NCI-H2081 treated with DMSO at 0.1 percent for 48 hours (cell line): ENCODE measurements at places on chromosomes 6 and 20.

DNA sequence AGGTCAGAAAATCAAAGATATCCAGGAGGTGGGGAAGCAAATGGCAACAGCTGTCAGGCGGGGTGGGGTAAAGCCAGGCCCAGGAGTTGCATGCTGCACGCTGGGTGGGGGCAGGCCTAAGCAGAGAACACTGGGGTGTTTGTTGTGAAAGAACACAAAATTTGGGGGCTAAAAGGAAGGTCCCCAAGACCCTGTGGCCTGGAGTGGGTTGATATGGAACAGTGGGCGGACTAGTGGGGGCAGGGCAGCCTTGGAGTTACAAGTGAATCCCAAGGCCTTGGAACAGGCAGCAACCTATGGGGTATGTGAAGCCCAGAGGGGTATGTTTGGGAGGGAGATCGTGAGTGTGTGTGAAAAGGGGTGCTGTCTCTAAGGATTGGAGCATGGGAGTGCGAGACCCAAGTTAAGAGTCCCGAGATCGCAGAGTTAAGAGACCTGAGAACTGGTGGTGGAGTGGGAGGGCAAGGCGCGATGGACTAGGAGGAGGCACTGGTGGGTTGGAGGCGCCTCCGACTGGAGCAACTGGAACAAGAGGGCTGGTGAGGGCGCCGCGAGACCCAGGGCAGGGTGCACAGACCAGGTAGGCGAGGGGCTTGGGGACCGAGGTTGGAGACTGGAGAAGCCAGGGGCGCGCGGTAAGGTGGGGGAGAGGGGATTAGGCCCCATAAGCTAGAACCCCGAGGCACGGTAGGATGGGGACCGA is 658 bp downstream of the CUL7 start:
- DNase-seq: no peak

DNA sequence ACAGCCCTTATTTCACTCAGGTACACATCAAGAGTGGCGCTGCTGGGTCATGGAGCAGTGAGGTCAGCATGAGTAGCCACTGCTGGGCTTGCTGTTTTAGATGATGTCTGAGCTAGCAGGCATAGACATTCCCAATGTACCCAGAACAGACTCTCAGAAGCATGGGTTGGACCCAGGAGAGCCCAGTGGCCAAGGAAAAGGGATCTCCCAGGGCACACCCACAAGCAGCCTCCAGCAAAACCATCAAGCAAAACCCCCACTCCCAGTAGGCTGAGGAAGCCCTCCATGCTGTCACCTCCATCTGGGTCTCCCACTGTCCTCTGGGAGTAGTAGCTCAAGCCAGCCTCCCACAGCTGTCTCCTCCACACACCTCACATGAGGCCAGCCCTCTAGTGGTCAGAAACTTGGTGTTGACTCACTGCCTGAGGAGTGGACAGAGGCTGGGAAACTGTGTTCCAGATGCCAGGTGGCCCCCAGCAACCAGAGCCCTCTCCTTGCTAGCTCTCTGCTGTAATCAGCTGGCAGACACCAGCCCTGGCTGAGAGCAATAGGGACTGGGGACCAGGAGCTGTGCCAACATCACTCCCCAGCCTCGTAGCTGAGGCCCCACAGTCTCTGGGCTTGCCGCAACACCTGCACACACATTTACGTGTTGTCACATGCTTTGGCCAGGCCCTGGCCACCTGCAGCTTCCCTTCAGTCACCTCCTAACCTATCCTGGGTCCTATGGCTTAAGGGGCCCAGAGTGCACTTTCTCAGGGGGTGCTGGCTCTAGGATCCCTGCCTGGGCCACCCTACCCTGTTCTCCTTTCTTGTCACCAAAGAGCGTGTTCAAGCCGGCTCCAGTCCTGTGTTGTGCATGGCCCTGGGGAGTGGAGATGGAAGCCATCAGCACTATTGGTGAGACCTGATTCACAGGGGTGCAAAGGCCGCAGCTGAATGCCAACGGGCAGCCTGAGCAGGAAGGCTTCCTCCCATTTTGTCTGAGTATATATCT is 1.9 kb upstream of the AP5S1 start:
- DNase-seq: no peak

DNA sequence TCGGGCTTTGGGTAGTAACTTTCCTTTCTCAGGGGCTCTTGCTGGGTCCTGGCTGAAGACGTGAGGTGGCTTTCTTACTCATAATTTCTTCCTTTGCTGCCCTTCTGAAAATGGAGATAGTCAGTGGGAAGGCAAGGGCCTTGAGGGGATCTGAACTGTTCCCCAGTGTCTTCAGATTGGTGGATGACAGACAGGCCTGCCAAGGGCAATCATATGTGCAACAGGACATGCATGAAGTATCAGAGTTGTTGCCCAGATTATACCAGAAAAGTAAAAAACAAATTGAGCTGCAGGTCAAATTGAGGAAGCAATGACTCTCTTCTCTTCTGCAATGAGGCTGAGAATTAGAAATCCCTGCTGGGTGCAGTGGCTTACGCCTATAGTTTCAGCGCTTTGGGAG is 71.6 kb upstream of the PAX1 start:
- DNase-seq: no peak

DNA sequence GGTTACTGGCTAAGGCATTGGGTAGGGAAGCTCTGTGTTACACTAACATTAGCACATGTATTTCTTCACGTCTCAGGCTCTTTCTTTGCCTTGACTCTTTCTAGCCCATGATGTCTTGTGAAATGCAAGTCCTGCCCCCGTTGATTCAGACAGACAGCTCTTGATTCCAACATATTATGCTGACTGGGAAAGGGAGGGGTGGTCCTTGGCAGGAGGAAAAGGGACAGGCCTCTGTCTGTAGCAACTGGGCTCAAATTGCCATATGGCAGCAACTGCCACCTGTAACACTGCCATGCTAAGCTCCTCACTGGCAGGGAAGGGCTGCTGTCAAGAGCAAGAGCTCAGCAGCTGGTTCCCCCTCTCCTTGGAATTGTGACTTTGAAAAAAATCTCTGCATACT is 5.7 kb upstream of the KCNK15 start:
- no peak for DNase-seq

DNA sequence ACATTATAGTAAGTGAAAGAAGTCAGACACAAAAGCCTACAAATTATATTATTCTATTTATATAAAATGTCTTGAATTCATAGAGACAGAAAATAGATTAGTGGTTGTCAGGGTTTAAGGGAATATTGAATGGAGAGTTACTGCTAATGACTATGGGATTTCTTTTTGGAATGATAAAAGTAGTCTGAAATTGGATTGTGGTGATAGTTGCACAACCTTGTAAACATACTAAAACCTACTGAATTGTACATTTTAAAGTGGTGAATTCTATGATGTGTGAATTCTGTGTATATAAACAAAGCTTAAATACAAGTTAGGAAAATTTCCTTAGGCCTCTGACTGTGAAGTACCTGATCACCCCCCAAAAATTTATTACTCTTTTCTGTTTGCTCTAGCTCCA is 343.1 kb downstream of the TFAP2B start:
- no peak for DNase-seq

DNA sequence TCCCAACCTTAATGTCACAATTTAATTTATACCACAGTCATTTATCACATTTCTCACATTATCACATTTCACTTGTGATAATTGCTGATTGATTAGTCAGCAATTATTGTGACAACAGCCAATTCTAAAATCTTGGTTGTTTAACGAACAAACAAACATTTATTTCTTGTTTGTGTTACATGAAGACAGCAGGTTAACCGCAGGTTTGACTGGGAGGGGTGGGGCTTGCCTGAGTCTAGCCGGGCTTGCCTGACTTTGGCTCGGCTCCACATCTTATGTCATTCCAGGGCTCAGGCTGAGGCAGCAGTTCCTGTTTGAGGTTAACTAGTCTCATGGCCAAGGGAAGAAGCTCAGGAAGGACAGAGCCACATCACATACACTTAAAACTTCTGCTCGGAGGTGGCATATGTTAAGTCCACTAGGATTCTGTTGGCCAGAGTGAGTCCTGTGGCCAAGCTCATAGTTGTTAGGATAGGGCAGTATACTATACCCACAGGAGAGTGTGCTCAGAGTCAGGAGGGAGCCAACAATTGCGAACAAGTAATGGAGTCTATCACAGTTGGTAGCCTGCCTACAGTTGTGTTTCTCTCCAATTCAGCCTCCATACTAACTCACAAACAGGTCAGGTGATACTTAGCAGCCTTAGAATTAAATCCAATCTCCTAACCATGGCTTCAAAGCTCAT is 90.0 kb upstream of the IFNGR1 start:
- DNase-seq: no peak

GRCh38 chr20:41696428-41696827 is 78.3 kb upstream of the CHD6 start:
- no peak for DNase-seq

- DNase-seq: no peak
Measured at GRCh38 chr6:49457771-49458170, 5.3 kb downstream of the MMUT start.

DNA sequence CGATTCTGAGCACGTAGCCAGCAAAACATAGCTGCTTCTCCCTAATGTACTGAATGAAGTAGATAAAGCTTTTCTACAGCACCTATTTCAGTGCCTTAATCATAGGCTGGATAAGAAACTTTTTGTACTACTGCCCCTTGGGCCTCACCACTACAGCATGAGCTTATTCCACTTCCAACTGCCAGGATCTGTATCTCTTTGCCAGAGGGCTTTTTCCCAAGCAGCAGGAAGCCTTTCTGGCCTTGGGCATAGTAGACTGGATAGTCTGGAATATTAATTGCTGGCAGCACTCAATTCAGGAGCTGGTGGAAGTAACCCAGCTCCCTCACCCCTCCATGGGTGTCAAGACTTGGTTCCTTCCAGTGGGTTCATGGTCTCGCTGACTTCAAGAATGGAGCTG is 43.6 kb downstream of the ANKEF1 start:
- DNase-seq: no peak

- no peak for DNase-seq
Measured at GRCh38 chr6:120496661-120497060, 837.6 kb downstream of the TBC1D32 start.

DNA sequence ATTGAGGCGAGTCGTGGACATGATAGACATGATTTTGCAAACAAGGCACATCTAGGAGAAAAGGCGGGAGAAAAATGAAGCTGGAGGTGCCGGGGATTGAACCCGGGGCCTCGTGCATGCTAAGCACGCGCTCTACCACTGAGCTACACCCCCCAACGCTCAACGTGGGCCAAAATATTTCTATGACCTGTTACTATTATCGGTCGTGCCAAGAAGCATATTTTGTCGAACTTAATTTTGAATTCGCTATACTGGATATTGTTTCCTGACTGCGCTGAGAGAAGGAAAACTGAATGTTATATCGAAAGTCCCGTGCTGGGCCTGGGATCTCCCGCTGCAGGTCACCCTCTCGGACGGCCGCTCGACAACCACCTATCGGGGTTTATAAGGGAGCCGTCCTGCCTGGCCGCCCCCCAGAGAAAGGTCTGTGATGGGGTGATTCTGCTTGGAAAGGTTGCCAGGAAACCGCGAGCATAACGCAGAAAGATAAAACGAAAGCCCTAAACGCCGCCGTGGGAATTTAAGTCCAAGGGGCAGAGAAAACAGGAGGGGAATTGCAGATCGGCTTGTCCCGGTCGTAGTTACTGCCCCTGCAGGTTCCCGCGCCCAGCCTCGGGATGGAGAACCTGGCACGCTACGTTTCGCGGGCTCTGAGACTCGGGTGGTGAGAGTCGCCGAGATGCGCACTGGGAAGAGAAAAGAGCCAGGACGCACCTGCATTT is 60.0 kb downstream of the TRIM27 start:
- peak; percentile 36 for DNase-seq

GRCh38 chr6:6996124-6996523 is 111.6 kb upstream of the RREB1 start:
- no peak for DNase-seq

DNA sequence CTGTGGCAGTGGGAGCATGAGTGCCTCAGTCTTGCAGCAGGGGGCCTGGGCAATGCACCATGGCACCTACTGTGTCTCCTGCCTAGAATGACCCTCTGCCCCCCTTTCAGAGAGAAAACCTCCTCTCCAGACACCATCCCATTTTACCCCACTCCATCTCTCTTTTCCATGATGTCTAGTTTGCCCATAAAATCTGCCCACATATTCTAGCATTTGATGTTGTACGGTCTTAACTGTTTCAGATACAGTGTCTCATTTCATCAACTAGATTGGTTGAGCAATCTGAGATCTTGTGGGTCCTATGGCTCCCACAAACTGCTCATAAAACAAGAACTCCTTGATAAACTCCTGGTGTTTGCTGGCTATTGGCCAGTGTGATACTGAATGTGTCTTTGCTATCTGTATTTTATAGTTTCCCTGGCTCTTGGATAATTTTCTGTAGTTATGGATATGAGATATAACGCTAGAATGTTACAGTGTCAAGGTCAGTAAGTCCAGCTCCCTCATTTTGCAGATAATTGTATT is 8.1 kb downstream of the PNPLA1 start:
- DNase-seq: no peak

- no peak for DNase-seq
Measured at GRCh38 chr6:40885139-40885774, 153.8 kb downstream of the UNC5CL start.

GRCh38 chr6:40807484-40807883 is 220.3 kb upstream of the LRFN2 start:
- DNase-seq: no peak

DNA sequence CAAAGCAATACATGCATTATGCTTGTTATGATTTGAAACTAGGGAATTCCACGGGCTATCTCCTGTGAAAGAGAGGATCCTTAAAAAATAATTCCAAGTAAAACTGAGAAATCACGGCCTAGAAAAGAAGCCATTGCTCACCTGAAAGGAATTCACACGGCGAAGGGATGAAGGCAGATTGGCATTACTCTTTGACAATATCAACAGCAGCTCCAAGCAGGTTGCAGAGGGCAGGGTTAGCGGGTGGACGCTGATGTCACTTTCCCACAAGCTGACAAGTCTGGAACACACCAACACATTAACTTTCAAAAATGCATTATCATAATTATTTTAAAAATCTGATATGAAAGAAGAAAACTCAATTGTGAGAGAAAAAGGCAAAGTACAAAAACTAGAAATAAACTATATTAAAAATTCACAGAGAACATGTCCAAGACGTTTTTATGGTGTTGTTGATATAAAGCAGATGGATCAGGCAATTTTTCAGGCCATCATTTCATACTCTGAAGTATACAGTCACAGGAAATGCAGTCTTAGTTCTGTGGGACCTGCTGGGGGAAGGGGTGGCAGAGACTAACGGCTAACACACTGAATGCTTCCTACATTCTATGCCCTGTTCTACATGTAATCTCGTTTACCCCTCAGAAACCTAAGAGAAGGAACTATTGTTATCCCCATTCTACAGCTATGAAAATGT is 108.3 kb downstream of the UBE3D start:
- DNase-seq: no peak

DNA sequence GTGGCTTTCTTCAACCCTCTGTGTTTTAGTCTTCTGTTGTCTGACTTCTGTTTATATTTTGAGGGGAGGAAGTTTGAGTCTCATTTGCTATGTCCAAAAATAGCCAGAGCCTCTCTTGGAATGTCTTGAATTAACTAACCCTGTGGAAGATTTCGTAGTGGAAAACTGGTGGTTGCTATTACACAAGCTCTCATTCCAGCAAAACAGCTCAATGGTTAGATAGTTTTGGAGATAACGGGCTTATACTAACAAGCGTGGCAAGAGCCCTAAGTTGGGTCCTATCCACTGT is 1.6 kb downstream of the CCN2 start:
- DNase-seq: no peak
